ENCODE measurements at places on chromosomes 5 and 9. TPM values are rescaled to one million over a fixed set of nuclear protein-coding genes. Genes with fewer than 3 reads are reported as not detected.

GRCh38 chr5:94244921-94245320, 373.5 kb downstream of the KIAA0825 start:
- DNase-seq, result no peak

GRCh38 chr5:44046619-44047364, 342.4 kb downstream of the FGF10 start:
- DNase-seq, result no peak

DNA sequence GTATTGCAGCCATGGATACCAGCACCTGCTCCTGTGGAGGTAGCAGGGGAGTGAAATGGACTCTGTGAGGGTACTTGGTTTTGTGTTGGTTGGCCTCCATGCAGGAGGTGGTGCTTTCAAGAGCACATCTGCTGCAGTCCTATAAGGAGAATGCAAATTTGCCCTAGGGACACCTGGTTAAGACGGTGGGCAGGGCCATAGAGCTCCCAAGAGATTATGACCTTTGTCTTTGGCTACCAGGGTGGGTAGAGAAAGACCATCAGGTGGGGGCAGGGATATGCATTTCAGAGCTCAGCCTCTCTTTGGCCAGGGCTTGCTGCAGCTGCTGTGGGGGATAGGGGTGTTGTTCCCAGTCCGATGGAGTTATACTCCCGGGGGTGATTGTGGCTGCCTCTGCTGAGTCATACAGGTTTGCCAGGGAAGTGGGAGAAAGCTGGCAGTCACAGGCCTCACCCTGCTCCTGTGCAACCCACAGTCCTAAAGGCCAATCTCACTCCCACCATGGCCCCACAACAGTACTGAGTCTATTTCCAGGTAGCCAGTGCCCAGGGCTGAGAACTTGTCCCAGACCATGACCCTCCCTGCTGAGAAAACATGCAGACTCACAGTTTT, 14.0 kb upstream of the PDLIM4 start:
- no peak for DNase-seq

DNA sequence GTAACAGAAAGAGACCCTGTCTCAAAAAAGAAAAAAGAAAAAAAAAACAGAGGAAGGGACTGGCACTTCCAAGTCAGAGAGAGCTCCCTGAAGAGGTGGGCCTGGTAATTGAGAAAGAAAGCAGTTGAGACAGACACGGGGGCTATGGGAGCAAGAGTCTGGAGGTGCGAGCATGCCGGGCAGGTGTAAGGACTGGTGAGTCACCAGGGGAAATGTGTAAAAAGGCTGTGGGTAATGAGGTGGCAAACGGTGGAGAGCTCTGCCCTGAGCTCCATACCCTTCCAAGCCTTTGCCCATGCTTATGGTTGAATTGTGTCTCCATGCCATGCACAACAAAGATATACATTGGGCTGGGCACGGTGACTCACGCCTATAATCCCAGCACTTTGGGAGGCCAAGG, 18.0 kb upstream of the JADE2 start:
- DNase-seq, result no peak

LTC4S gene
- 5.5 TPM for total RNA-seq

All from progenitor cell of endocrine pancreas (in vitro differentiated cells).